Stimulated activated CD8-positive, alpha-beta memory T cell treated with anti-CD3 and anti-CD28 coated beads, Interleukin-7, amount 100 ng/mL, for 24 hours (primary cell): ENCODE measurements at places on chromosomes 2 and 18.

DNA sequence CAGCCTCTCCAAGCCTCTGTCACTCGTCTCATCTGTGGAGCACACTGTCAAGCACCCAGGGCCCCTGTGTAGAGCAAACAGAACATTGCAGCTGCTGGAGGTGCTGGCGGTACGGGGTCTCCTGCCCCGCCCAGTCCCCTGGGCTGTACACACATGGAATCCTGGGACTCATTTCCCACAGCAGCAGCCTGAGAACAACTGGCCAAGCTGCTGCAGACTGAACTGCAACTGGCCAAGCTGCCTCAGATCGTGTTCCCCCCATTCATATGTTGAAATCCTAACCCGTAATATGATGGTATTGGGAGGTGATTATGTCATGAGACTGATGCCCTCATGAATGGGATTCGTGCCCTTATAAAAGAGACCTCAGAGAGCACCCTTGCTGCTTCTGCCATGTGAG, 130.5 kb downstream of the NCK2 start:
- no peak for DNase-seq

DNA sequence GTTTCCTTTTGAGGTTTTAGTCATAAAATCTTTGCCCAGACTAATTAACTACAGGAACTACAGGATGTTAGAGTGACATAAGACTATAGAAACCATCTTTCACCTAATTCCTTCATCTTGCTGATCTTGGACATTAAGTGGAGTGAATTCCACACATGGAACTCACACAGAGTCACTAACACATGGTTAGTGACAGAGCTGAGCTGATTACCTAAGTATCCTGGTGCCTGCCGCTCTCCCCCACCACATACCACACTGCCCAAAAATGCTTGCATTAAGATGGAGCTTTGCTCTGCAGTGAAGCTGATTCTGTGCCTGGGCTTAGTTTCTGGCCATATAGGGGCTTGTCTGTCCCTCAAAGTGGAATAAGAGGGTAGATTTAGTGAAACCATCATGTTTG, 332.9 kb upstream of the NT5C1B start:
- no peak for DNase-seq

- DNase-seq = no peak
These were observed 41.6 kb downstream of the TMEM17 start for GRCh38 chr2:62464221-62465007.

DNA sequence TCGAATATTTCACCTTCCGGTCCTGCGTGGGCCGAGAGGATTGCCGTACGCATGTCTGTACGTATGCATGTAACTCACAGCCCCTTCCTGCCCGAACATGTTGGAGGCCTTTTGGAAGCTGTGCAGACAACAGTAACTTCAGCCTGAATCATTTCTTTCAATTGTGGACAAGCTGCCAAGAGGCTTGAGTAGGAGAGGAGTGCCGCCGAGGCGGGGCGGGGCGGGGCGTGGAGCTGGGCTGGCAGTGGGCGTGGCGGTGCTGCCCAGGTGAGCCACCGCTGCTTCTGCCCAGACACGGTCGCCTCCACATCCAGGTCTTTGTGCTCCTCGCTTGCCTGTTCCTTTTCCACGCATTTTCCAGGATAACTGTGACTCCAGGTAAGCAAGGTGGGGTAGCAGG, at the start of gene SERPINB5:
TSS of gene SERPINB5 (plus strand) at position 291 of the 400 bp plus-strand sequence. CDS start 7,471 bp downstream, outside the sequence.
- DNase-seq = no peak

- no peak for DNase-seq
These were observed 5.2 kb upstream of the GPD2 start for GRCh38 chr2:156430980-156431358.

- DNase-seq = no peak
These were observed 42.5 kb downstream of the MOB4 start for GRCh38 chr2:197558393-197558792.

DNA sequence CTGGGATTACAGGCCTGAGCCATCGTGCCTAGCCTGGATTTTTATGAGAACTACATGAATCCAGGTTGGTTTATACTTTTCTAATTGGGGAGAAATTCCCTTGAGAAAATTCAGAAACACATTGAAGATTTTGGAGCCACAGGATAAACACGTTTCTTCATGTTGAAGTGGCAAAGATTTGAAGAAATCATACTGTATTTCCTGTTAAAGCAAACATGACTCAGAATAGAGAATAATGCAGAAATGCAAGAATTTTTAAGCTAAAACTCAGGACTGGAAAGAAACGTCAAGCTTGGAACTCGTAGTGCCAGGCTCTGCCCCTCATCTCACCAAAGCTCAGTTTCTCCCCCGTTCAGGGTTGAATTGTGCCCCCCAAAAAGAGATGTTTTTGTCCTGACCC, 32.1 kb upstream of the TAF1B start:
- DNase-seq = no peak
